Cortex of kidney (tissue), 1 donor: ENCODE measurements at places on chromosomes 6 and 20.

DNA sequence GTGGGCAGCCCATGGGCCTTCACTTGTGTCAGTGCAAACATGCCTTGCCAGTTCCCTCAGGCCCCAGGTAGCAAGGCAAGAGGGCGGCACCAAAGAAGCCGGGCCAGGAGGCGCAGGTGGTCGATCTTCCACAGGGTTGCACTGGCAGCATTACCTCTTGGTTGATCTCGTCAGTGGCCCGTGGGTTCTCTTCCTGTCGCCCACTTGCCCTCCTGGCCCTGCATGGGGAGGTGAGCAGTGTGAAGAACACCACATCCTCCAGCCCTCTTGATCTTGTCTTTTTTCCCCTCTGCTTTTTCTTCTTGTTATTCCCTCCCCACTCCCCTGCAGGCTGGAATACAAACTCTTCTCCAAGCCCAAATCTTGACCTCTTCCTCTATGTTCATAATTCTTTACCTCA lies 3.0 kb upstream of the CST11 start:
- DNase-seq = no peak

- no peak for DNase-seq
Observed at GRCh38 chr20:34249291-34249690, 8.1 kb downstream of the ASIP start.

GRCh38 chr6:149052350-149053106 lies 265.0 kb upstream of the TAB2 start:
- no peak for DNase-seq

DNA sequence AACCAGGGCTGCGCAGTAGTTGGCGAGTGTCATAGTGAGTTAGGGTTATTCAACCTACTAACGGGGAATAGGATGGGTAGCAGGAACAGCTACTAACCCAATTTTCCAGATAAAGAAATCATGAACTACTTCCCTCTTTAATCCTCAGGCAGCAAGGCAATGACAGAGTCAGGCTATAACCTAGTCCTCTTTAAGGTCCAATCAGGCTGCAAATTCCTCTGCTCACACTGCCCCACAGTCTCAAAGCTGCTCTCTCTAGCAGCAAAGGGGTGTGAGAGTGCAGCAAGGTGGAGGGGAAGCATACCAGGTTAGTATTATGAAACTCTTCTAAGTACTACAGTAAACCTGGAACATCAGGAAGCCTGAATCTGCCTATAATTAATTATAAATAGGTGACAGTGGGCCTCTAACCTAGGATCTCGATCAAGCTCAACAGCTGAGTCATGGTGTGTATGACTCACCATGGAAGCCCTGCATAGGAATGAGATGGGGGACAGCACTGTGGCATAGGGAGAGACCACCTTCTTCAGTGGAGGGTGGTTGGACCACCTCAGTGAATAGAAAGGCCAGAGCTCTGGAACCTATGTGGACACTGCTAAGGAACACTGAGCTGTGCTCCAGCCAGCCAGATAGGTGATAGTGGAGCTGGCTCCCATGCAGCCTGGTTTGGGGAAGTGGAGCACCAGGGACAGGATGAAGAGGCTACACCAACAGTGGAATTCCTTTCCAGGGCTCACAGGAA lies 7.9 kb downstream of the PEX6 start:
- DNase-seq = no peak

DNA sequence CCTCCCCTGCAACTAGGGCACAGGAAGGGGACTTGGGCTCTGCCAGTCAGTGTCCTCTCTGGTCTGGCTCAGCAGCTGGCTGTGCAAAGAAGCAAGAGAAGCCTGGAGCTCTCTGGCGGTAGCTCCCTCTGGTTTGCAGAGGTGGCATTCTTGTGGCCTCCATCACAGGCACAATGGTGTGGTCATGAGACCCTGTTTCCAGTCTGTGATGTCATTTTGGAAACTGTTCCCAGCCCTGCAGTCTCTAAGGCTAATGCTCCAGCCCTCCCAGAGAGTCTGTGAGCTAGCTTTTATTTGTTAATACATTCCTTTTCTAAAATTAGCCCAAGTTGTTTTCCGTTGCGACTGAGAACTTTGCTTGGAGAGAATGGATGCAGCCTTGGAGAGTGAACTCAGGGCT lies 69.5 kb upstream of the FOXQ1 start:
- DNase-seq = no peak

DNA sequence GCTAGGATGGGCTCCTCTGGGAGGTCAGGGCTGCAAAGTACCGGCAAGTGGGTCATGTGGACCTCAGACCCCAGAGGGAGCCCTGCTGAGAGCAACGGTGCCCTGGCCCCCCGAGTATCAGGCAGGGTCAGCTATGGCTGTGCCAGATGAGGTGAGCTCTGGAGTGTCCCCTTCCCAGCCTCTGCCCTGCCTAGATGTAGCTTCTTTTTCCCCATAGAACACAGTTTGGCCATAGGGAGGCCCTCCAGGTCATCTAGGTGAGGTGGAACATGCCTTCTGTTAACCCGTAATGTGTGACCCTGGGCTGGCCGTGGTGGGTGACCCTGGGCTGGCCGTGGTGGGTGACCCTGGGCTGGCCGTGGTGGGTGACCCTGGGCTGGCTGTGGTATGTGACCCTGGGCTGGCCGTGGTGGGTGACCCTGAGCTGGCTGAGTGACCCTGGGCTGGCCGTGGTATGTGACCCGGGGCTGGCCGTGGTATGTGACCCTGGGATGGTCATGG lies 21.2 kb upstream of the PCMTD2 start:
- DNase-seq = no peak

GRCh38 chr6:4178737-4179333 lies 43.5 kb upstream of the ECI2 start:
- DNase-seq = no peak

GRCh38 chr20:63316502-63316921 lies 23.5 kb downstream of the COL20A1 start:
- DNase-seq = no peak

DNA sequence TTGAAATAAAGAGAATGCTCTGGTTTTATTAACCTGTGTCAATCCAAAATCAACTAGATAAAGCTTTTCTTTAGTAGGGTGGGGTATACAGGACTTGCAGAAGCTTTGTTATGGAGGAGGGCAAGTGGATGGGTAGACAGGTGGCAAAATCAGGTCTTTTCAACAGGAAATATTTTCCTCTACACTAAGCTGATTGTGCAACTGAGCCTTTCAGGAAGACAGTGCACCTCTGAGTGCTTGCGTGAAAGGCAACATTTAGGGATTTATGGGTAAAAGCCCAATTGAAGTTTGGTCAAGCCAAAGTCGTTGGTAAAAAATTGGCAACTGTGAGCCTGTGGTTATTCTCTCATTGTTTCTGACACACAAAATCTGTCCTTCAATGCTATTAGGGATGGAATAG lies 23.8 kb upstream of the TUBB2A start:
- no peak for DNase-seq

GRCh38 chr20:62063981-62064769 lies 1.5 kb downstream of the TAF4 start:
- no peak for DNase-seq

DNA sequence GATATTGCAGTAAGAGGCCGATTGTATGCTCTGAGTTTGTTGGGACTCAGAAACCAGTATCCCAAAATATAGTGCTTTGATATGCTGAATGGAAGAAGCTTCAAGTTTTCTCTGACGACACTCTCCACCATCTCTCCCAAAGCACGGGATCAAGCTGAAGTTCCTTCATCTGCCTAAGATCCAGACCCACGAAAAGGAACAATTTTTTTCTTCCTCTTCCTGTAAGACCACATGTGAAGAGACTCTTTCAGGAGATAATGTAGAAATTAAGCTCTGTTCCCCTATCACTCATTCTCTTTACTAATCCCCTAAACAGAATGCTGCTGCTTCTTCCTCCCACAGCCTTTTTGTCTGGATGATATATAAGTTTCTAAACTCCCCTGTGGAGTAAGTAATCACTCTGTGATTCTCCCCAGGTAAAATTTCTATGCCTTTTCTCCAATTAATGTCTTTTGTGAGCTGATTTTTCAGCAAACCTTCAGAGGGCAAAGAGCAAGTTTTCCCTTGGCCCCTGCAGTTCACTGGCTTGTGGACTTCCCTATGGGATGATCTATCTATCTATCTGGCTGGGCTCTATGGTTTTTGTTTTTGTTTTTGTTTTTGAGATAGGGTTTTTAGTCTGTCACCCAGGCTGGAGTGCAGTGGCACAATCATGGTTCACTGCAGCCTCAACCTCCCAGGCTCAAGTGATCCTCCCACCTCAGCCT lies 13.5 kb upstream of the PNRC1 start:
- DNase-seq = no peak

GRCh38 chr20:32946629-32947028 lies 57.6 kb downstream of the SUN5 start:
- no peak for DNase-seq

- DNase-seq = no peak
Observed at GRCh38 chr6:116395647-116396046, 24.9 kb downstream of the DSE start.

DNA sequence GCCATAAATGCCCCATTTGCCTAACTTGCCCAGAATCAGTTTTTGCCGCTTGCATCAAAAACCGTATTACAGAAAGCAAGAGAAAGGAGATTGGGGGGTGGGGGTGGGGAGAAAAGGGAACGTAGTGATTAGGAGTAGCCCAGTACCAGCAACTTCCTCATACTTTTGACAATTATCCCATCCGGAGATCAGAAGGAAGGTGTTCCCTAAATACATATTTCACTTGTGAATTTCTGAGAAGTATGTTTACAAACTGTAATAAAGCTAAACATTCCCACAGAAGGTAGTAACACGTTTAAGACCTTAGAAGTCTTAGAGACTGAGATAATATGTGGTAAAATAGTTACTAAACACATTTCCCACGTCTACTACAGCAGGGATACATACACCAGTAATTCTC lies 14.5 kb downstream of the PREP start:
- DNase-seq = no peak

GRCh38 chr6:44980841-44981240 lies 347.3 kb upstream of the RUNX2 start:
- DNase-seq = no peak

DNA sequence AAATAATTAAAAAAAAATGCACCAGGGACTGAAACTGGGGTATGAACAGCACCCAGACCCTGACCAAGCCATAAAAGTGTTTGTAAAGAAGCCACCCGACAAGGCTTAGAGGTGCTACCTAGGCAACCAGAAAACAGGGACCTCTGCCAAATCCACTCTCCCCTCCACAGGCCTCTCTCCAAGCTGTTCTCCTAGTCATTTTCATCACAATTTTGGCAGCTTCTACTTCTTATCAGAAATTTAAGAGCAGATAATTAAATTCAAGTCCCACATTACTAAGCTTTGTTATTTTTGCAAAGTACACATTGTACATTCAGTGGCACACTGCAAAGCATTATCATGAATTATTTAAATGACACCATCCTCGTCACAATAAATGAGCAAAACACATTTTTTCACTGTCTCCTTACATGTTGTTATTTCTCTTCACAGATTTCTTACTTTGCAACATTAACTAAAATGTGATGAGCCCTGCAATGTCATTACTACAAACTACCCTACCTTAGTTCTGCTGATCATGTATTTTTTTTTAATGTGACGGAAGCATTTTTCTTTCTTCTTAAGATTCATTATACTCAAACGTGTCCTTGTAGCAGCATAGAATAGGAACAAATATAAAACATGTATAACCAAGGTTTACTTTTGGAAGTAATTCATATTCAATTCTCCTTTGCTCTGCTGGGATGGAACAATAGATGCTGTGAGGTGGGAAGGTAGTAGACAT lies 38.1 kb downstream of the ECT2L start:
- no peak for DNase-seq

DNA sequence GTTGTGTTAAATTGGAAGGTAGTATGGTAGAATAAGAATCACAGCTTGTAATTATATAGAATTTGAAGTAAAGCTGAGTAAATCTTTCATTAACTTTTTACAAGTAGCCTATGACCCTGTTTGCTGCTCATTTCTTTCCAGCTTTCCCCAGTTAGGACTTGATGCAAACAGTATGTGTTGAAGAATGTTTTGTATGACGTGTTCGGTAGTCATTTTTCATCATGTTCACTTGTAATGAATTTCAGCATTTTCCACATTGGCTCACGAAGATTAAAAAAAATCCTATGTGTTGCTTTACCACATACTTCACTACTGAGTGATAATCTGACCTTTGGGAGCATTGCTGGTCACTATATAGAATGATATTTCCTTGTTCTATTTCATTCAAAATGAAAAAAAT lies 162.4 kb downstream of the CDKAL1 start:
- no peak for DNase-seq

DNA sequence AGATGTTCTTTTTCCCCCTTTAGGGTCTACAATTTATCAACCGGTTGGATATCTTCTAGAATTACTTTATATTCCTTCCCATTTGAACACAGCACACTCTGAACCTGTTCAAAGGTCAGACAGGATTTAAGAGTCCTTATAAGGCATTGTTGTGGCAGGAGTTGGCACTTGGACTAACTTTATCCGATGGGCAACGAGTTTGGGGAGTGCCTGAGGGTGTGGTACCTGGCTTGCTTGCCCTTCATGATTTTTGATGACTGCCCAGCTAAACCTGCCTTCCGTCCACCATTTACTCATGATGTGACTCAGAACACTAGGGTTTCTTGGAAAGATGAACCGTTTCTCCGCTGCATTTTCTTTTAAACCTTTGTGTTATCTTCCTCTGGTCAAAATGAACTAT lies 285.2 kb downstream of the FOXC1 start:
- no peak for DNase-seq

DNA sequence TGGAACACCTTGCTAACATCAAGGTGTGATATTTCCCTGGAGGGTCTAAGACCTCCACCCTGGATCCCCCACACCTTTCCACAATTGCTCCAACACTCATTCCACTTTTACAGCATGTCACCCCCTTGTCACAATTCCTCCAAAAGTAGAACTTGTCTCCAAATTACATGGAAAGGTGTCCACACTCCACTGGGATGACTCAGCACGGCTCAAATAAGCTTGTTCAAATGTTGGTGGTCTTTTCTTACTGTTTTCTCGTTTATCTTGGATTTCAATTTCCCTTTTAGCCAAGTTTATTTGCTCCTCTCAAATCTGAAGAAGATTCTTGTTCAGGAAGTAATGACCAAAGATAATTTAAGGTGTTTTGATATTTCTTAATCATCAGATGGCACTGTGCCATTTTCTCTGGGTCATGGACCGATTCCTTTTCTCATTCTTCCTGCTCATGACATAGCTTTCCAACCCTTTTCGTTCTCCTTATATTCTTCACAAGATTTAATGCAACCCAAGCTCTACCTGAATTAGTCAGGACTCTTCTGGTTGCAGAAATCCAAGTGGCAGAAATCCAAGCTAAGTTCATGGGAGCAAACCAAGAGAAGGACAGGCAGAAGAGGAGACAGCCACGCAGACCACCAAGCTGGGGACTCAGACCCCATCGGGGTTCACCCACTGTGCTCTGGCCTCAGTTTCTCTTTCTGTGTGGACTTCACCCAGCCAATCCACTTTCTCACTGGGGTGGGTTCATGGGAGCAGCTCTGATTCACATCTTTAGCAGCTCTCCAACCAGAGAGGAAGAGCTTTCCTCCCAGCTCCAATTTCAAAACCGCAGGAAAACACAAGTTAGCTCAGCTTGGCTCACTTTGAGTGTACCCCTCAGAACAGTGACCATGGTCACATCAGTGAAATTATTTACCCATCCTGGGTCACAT lies 110.5 kb upstream of the CDYL start:
- DNase-seq = no peak
